ENCODE measurements at places on chromosomes 1 and 21.
A peak's percentile ranks its signal among the peaks of the same experiment; 100 is the strongest.

DNA sequence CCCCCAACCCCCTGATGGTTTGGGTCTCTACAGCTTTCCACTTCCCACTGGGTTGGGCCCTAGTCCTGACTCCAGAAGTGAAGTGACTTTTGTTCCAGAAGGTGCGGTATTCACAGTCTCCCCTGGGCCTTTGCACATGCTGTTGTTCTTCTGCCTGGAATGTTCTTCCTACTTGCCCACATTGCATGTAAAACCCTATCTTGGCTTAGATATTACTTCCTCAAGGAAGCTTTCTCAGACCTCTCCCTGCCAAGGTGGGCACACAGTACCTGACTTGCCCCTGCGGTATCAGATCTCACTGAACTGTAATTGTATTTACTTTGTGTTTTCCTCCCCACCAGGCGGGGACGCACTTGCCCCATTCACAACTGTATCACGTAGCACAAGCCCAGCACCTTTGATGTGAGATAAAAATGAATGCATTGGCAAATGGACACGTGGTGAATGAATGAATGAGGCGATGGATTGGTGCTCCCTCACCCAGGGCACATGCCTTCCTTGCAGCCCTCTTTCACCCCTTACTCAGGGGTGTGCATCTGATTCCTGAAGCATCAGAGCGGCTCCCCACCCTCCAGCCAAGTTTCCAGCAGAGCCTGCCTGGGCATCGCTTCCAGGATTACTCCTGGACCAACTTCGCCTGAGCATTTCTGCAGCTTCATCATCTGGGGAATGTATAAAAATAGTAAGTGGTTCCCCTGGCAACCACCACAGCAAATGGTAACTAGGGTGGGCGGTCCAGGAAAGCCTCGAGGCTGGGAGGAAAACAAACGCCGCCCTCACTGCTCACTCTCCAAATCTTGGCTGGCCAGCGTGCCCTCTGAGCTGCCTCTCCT lies 19.8 kb downstream of the NENF start:
- DNase-seq = no peak

- DNase-seq = no peak
Observed at GRCh38 chr1:67570486-67571143, 114.4 kb upstream of the GADD45A start.

GRCh38 chr1:196654271-196654670 lies 2.4 kb downstream of the CFH start:
- DNase-seq = no peak

DNA sequence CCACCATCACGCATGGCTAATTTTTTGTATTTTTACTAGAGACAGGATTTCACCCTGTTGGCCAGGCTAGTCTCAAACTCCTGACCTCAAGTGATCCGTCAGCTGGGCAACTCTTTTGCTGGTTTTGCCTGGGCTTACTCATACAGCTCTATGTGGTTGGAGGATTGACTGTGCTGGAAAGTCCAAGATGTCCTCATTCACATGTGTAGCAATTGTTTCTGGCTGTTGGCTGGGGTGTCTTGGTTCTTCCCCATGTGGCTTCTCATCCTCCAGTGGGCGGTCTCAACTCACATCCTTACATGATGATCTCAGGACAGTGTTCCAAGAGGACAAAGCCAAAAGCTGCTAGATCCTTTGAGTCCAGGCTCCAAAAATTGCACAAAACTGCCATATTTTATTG lies 53.3 kb downstream of the TEX35 start:
- DNase-seq = no peak

DNA sequence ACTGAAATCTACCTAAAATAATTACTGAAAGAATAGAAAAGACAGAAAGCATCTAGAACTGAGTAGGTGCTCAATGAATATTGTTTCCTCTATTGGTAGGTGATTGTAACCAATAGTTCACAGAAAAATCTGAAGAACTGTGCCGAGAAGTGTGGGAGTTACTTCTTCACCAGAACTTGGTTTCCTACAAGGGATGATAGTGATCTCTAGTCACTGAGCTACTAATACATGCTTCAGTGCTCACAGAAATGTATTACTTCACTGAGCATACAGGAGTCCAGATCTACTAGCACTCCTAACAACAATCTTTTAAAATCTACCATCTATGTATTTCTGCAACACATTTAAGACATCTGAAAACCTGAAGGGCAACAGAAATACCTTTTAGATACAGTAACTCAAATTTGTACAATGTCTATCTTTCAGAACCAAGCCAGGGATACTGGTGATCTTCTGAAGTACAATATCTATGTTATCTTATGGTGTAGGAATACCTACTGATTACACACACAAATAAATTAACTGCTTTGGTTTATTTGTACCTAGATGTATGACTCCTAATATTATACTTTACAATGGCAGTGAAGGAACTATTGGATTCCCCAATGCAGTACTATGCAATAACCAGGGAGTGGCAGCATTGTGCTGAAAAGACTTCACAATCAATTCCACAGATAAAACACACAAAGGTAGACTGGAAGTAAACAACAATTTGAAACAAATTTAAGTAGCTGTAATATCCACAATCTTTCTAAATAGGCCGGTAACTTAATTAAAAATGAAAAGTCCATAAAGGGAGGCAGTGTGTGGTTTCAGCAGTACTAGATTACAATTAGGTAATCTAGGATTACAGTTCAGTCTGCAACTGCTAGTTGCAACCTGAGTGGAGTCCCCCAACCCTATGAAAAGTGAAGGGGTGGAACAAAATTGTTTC lies 243.0 kb downstream of the SLC45A1 start:
- DNase-seq = peak; percentile 48

DNA sequence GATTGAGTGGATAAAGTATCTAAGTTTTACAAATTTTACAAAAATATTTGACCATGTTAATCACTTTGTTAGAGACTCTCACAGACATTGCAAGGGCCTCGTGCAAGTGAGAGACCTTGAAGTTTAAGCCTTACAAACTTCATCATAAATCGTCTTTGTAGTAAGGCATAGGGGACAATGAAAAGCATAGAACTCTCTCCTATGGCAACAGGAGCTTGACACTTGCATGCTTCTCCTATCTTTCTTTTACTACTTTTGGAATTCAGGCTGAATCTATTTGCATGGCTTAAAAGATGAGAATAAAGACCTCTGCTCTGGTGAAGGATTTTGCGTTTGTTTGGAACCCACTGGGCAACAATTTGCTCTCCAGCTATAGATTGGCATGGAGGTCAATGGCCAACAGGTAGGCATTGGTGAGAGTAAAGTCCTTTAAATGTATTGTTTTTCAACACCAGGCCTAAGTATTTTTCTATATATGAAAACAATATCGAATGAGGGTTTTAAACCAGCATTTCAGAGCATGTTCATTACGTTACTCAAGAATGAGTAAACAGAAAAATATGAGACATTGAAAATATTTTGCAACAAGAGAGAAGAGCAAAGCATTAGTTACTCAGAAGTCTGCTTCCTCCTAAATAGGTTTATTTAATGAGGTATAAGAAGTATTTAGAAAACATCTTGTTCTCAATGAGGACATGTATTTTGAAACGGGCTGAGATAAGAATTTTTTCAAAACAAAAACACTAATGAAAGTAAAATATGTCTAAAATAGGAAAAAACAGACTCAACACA lies 192.2 kb downstream of the TGFB2 start:
- DNase-seq = no peak

DNA sequence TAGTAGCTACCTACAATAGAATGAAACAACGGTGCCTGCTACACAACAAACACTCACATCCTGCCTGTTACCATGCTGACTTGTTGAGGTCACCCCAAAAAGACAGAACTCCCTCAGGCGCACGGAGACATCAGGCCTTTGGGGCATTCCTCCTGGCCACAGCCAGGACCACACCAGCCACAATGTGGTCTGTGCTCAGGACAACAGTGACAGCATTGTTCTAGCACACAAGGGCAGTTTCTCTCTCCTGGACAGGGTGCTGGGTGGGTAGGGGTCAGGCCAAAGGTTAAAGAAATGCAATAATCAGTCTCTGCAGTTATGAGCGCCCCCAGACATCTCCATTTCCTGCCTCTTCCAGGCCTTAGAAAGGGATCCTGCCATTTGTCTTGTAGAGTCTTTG lies 39.5 kb downstream of the CTNNBIP1 start:
- DNase-seq = no peak

GRCh38 chr1:31725777-31726535 lies 22.1 kb upstream of the COL16A1 start:
- no peak for DNase-seq

GRCh38 chr21:25370311-25370744 lies 237.0 kb downstream of the MRPL39 start:
- DNase-seq = no peak

DNA sequence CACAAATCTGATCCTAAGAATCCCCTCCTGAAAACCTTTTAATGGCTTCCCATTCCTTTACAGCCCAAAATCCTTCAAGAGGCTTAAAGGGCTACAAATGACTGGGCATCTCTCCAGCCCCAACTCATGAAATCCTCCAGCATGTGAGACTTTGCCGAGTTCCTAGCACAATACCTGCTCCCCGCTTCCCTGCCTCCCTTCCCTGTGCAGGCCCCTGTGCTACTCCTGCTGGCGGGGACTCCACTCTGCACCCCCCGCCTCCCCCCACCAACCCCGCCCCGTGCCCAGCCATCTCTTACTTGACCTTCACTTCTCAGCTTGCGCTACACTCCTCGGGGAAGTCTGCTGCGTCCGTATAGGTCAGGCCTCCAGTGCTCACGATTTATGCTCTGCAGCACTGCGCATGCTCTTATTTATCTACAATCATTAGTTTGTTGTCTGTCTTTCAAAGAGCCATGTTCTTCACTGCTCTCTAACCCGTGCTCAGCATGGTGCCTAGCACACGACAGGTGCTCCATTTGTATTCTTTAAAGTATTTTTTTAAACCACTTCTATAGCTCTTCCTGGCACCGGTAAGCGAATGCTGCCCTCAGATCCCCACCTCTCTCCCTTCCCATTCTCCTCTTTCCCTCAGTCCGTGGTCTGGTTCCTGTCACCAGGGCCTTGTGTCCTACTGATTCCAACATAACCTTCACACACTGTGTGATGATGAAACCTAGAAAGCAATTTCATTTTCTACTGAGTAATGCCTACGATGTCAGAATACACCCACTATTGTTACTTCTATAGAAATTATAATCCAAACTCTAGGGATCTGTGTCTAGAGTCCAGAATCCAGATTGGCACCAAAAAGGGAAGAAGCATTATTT lies 37.5 kb upstream of the PLA2G2C start:
- no peak for DNase-seq

DNA sequence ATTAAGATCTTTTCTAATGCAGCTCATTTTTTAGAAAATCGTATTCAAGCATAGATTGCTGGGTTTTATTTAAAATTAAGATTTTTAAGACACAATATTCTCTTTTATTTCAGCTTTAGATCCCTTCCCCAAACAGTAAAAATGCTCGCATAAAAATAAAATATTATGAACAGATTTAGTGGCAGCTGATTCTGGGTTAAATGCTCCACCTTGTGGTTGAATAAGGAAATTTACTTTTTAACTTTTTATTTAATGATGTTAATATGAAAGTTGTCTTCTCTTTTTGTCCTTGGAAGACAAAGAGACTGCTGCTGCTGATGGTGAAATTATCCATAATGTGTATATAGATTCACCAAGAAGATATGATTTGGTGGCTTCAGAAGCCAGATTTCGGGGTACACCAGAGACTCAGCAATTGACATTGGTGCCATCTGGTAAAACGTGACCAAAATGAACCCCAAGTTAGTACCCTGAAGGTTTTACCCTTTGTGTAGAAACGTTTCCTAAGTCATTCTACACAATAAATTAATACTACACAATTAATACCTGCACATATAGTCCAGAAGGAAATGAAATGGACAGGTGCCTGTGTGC lies 128.0 kb downstream of the ADAMTS1 start:
- no peak for DNase-seq

DNA sequence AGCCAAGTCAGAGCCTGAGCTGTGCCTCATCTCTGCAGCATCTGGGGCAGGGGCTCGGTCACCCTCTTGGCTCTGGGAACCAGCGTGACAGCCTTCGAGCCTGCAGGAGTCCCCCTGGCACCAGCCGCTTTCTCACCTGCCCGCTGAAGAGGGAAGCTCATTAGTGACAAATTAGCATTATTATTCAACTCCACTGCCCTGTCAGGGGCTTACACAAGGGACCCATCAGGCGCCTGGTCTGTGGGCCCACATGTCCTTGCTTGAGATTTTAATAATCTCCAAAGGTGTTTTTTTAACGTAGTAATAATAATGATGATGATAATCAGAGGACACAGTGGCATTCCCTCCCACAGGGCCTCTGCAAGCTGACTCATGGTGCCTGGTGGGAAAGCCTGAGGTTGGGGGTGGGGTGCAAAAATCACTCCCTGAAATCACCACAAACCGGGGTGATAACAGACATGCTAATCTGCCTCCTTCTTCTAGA lies 98.1 kb upstream of the IGSF21 start:
- DNase-seq = no peak

DNA sequence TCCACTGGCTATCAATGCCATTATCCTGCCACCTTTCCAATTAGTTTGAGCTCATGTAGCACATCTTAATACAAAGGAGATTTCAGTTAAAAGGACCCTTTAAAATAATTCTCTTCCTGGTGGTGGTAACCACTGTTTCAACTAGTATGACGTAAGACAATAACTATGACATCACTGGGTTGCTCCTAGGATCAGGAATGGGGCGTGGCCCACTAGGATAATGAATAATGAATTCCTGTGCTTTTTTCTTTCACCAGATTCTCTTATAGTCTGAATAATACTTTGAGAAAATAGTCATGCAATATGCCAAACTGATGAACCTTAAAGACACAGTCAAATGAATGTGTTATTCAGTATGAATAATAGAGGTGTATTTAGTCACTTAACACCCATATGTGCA lies 10.6 kb upstream of the KIFAP3 start:
- no peak for DNase-seq

- no peak for DNase-seq
Observed at GRCh38 chr1:7462617-7463016, 308.5 kb upstream of the VAMP3 start.

DNA sequence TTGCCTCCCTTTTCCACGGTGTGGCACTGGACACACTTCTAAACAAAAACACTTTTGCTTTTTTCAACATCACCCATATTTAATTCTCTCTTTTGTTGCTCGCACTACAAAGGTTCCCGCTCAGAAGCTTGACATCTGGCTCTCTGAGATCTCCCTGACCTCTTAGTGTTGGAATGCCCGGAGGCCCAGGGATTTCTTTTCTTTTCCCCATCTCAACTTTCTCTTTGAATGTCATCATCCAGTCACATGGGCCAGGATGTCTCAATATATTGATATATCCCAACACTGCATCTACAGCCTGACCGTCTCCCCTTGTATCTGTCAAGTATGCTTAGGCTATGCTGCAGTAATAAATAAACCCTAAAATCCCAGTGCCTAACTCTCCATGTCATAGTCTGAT lies 54.3 kb upstream of the DESI2 start:
- DNase-seq = no peak
